ENCODE measurements at places on chromosomes 5 and 9.

GRCh38 chr5:131536211-131536826, 98.7 kb downstream of the RAPGEF6 start:
- DNase-seq, result no peak

GRCh38 chr9:131194762-131195161, 69.4 kb downstream of the NUP214 start:
- DNase-seq, result no peak

GRCh38 chr9:112894699-112895098, 4.0 kb upstream of the SLC46A2 start:
- DNase-seq, result no peak

- DNase-seq, result no peak
Measured at GRCh38 chr9:114798780-114799427, 6.9 kb downstream of the TNFSF15 start.

GRCh38 chr9:106880081-106880480, 17.1 kb downstream of the ZNF462 start:
- DNase-seq, result no peak

- no peak for DNase-seq
Measured at GRCh38 chr5:84406111-84406510, 21.4 kb upstream of the EDIL3 start.

DNA sequence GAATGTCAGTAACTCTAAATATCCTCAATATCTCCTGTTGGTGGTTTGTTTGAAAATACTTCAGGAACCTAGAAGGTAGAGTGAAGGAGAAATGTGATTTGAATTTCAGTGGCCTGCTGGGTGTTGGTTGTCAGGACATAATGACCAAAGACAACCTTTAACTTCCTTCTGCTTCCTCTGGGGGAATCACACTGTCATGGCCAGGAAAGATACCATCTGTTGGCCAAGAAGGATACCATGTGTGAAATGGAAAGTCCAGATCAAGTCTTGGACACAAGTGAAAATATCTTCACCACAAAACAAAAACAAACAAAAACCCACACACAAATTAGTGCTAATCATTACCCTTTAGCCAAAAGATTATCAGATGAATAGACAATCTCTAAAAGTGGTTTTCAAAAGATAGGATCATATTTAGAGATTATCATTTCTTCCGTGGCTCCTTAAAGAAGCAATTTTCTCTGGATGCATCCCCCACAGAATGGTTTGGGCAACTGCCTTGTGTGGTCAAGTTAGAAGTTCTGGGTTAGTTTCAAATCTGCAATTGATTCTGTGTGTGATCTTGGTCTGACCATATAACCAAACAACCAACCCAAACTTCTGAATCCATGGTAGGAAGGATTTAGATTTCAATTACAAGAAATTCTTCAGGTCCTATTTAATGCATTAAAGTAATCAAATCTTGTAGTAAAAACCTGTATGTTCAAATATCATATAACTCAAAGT, 1.6 kb downstream of the C1QTNF3 start:
- no peak for DNase-seq

DNA sequence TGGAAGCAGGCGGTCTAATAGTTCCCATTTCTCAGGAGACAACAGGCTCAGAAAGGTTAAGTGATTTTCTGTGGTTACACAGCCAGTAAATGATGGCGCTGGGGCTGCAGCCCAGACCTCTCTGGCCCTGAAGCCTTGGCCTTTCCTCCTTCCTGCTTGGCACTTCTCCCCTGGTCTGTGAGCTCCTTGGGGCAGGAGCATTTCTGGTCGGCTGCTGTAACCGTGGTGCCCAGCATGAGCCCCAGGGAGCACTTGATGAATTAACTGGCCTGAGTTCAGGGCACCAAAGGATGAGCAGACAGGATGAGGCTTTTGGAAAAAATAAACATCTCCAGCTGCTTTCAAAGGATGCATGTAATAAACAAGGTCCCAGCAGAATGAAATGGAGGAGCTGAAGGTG, 30.2 kb downstream of the CDHR2 start:
- DNase-seq, result no peak

GRCh38 chr5:151270599-151270998, 17.6 kb downstream of the GM2A start:
- DNase-seq, result no peak

DNA sequence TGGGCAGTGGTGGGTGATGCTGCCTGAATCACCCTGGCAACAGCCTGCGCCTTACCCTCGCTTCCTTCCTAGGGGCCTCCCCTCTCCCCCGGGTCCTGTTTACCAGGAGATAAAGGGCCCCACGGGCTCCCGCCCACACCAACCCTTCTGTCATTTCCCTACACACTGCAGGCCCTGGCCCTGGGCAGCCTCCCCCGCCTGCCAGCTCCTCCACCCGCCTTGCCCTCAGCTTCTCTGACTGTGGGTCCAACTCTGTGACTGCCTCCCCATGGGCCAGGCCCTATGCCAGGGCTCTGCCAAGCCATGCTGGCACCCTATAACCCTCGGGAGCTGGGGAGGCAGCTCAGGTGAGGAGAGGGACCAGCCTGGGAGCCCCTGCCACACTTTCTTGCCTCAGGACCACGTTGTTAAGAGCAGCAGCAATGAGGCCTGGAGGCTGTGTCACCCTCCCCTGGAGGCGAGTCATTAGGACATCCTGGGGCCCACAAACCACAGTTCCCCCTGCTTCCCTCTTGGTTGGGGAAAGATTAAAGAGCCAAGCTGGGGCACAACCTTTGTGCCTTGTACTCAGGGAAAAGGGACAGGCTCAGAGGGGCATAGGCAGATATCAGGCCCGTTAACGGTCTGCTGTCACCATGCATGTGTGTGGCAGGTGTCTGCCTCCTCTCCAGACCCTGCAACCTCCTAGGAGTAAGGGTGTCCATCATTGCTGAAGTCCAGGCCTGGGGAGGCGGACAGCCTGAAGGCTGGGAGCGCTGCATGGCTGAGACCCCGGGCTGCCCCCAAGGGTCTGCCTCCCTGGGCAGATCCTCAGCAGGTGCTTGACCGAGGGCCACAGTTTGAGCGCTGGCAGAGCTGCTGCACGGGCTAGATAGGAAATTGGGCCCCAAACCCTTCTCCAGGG, 2.8 kb downstream of the MGAT4B start:
- DNase-seq, result no peak

- DNase-seq, result no peak
Measured at GRCh38 chr9:137193771-137194170, 5.3 kb downstream of the SSNA1 start.

DNA sequence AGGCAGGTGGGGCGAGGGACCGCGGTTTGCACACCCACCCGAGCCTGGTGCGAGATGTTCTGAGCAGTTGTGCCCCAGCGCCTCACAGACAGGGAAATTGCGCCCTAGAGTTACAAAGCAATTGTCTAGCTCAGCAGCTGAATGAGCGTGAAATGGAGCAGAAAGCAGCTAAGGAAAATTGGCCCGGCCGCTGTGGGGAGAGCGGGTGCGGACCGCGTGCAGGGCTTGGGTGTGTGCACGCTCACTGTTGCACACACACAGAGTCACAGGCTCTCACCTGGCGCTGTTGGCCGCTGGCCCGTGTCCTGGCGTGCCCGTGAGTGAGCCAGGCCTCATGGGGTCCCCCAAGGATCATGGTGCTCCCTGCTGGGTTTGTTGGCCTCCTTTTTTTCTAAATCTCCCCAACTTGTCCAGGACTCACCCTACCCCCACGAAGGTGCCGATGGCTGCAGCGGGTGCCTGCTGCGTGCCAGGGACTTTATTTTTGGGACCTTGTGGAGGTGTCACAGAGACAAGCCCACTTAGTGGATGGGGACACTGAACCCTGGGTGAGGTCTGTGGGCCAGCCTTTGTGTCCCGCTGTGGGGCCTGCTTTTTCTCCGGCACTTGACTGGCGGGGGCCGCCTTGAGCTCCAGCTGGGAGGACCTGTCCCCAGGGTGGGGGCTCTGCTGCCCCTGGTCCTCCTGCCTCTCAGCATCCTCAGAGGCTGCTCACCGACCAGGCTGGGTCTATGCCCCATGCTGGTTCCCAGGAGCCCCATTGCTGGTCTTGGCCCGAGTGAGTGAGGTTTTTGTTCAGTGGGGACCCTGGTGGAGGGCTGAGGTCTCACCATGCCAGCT, 5.2 kb downstream of the RXRA start:
- DNase-seq, result no peak

DNA sequence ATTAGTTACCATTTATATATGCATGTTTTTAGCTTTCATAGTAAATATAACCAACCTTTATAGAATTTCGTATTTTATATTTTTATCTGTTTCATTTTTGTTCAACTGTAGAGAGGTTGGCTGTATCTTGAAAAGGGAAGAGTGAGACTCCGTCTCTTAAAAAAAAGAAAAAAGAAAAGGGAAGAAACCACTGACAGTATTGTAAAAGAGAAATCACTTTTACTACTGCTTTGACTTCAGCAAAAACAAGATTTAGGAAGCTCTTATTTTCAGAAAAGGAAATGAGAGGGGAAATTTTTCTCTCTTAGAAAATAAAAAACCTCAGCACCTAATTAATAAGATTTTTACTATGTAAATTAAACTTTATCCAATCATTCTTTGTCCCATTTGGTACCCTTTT, 14.4 kb downstream of the POLK start:
- DNase-seq, result no peak

DNA sequence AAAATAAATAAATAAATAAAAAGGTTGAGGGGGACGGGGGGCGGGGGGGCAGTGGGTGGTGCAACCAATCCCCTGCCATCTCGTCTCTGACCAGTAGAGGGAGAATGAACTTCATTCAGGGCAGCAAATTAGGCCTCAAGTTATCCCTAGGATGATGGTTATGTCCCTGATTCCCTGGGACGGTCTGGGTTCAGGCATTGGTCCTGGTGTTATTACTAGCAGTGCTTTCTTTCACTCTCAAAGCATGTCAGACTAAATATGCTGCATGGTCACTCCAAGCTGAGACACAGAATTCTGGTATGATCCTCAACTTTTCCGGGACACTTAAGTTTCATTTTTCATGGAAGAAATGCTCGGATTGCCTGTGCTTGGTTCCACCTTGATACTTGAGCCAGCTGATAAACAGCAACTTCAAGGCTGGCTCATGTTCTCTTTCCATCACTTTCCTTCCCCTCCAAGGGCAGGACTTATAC, 59.4 kb downstream of the DAP start:
- DNase-seq, result no peak

GRCh38 chr9:16516891-16517290, 353.6 kb downstream of the BNC2 start:
- no peak for DNase-seq

DNA sequence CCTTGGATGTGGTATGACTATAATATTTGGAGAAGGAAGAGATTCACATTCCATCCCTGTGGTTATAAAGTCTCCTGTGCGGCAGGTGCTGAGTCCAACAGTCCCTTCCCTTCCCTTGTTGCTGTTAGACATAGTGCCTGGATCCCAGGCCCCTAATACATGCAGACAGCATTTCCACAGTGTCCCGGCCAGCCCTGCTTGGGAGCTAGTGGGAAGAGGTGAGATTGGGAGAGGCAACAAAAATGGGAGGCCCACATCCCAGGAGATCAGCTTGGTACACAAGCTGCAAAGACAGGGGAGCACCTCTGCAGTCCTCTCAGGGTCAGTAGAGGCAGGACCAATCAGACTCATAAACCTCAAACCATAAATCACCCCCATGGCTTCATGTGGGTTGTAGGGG, 3.3 kb upstream of the NEURL1B start:
- no peak for DNase-seq

GRCh38 chr5:93279296-93279963, 301.6 kb downstream of the NR2F1-AS1 start:
- DNase-seq, result no peak

DNA sequence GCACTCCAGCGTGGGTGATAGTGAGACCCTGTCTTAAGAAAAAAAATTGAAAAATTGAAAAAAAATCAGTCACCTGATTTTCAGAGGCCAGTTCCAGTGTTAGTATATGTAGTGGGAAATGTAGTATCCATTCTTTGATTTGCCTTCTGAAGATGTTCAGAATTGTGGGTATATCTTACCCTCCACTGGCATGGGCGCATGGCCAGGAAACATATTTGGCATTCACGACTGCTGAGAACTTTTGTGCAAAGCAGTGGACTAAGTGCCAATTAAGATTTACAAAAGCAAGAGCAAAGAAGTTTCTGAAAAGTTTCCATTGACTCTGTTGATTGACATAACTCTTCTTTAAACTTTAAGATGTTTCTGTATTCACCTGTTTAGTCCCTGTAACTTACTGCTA, 2.4 kb downstream of the CAVIN4 start:
- DNase-seq, result no peak

- DNase-seq, result no peak
Measured at GRCh38 chr5:157120102-157120501, 11.3 kb upstream of the HAVCR2 start.

DNA sequence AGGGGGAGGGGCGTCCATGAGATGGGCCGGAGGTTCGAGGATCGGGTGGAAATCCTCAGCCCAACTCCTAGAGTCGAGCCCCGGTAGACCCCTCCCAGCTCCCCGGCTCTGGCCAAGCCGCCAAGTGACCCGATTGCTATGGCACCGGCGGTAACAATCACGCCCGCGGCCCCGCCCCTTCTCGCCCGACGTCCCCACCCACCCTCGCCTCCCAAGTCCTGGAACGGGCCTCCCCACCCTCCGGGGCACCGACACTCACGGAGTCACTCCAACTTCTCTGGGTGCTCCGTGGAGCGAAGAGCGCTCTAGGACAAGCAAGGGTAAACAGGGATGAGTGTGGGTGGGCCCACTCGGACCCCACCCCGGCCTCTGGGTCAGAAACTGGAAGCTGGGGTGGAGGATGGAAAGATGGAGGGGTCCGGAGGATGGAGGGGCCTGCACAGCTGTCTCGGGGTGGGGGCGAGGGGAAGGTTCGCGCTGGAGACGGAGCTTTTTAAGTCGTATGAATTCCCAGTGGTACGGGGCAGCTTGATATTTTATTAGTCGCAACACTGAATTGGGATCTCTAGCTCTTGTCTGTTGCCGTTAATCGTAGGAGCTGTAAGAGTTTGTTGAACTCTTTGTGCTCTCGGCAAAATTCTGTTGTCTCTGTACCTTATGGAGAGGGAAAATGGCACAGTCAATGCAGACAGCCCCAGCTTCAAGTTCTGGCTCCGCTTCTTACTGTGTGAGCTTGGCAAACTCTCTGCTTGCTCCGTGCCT, at the start of gene SPACA9:
TSS of gene SPACA9 (plus strand) at position 204 of the 762 bp plus-strand sequence. CDS start 5,050 bp downstream, outside the sequence.
- DNase-seq, result no peak

- DNase-seq, result no peak
Measured at GRCh38 chr5:99191206-99191745, 262.5 kb upstream of the CHD1 start.

DNA sequence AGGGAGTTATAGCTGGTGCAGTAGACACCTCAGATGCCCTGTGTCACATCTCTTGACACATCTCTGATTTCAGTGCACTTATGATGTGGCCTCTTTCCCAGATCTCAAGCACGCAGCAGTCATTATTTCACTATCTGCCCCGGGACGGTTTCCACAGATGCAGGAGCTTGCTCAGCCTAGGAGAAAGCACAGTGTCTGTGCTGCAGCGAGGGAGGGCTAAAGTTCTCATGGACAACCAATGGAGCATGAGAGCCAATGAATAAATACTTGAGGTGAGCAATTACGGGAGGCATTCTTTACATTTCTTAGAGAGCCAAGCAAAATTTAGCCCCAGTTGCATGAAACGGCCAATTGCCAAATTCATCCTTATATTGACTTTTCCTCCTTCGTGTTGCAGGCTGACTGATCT, 7.4 kb upstream of the MOB3B start:
- DNase-seq, result no peak

Measured in NT2/D1 (cell line).